DMS79 (cell line): ENCODE measurements at places on chromosomes 2 and 18.

GRCh38 chr2:96144481-96145035, 682 bp downstream of the DUSP2 start:
- DNase-seq = no peak

DNA sequence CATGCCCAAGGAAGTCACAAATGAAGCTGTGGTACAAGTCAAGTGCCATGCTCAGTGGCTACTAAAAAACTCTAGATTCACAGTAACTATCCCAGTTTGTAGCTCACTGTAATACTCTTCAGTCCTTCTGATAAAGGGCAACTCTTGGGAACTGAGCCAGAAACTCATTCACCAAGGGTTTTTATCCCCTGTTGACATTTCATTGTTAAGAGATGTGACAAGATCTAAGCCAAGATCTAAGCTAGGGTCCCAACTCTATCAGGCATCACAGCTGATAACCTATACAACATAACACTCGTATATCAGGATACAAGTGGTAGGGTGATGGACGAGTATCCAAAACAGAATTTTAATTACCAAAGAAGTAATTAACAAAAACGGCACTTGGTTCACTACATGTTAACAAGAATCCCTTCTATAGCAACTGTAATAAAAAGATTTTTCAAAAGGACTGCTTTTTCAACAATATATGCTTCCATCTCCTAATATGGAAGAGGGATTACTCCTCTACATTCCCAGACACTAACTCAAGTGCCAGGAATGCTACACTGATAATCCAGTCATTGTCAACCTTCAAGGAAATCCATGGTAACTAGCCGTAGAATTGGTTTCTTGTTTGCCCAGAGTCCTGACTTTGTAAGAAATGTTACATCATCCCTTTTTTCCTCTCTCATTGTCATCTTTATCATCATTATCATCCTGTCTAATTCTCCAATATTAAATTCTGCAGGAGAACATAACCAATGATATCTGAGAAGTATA, 111.7 kb downstream of the CDH2 start:
- peak; percentile 26 for DNase-seq

DNA sequence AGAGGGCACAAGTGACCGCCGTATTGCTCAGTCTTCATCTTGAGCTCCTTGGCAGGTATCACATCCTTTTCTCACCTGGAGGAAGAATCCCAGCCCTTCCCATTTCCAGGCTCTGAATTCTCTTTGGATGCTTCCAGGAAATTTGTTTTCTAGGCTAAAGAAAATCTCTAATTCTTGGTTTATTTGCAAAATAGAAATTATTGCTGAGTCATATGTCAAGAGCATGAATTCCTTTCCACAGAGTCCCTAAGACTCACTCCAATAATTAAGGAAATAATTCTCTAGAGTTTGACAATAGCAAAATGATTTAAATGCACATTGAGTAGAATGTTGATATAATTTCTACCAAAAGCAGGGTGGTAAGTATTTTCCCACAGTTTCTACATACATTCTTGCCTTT, 16.3 kb upstream of the CCDC68 start:
- DNase-seq = no peak

- no peak for DNase-seq
Measured at GRCh38 chr2:64779117-64779690, 125.5 kb upstream of the SERTAD2 start.

- DNase-seq = no peak
Measured at GRCh38 chr2:30262716-30263309, 31.5 kb downstream of the LBH start.
